ENCODE measurements at places on chromosomes 6 and 20.
A peak's percentile ranks its signal among the peaks of the same experiment; 100 is the strongest.

GRCh38 chr20:41830702-41831101 lies 212.5 kb upstream of the CHD6 start:
- no peak for DNase-seq

DNA sequence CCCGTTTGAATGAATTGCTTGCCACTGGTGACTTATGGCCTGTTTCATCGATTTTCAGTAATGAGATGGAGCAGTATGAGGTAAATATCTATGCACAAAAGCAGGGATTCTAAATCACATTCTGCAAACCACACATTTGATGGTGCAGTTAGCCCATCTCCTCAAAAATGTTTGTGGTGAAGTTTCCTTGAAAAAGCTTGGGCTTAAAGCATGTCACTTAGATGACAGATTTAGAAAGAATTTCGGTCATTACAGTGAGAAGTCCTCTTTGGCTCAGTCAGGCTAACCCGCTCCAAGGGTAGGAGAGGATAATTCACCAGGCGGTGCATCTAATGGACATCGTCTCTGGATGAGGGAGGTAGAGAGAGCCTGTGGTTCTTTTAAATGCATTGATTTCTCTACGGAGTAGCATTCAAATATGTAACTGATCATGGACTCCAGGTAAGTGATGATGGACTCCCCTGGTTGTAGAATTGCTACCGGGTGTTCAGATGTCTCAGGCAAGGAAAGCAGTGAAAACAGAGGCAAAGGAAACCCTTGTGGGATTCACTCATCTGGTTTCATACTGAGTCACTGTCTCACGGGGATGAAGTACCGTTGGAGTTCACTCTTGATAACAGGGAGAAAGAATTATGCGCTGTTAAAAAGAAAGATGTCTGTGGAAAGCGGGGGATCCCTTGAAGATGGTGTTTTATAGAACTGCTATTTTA lies 65.3 kb downstream of the AIG1 start:
- peak; percentile 34 for DNase-seq

GRCh38 chr6:45974596-45974995 lies 41.1 kb downstream of the CLIC5 start:
- no peak for DNase-seq

GRCh38 chr20:44358776-44359175 lies 3.3 kb downstream of the HNF4A start:
- DNase-seq: no peak

- DNase-seq: no peak
These were observed 43.7 kb upstream of the VSX1 start for GRCh38 chr20:25125636-25126035.
